Stimulated activated CD4-positive, alpha-beta T cell treated with anti-CD3 and anti-CD28 coated beads, Interleukin-1b, Interleukin-23, amount 100 ng/mL, for 24 hours (primary cell): ENCODE measurements at places on chromosomes 6 and 20.

- DNase-seq = no peak
Observed at GRCh38 chr20:22818636-22819035, 216.5 kb upstream of the SSTR4 start.

DNA sequence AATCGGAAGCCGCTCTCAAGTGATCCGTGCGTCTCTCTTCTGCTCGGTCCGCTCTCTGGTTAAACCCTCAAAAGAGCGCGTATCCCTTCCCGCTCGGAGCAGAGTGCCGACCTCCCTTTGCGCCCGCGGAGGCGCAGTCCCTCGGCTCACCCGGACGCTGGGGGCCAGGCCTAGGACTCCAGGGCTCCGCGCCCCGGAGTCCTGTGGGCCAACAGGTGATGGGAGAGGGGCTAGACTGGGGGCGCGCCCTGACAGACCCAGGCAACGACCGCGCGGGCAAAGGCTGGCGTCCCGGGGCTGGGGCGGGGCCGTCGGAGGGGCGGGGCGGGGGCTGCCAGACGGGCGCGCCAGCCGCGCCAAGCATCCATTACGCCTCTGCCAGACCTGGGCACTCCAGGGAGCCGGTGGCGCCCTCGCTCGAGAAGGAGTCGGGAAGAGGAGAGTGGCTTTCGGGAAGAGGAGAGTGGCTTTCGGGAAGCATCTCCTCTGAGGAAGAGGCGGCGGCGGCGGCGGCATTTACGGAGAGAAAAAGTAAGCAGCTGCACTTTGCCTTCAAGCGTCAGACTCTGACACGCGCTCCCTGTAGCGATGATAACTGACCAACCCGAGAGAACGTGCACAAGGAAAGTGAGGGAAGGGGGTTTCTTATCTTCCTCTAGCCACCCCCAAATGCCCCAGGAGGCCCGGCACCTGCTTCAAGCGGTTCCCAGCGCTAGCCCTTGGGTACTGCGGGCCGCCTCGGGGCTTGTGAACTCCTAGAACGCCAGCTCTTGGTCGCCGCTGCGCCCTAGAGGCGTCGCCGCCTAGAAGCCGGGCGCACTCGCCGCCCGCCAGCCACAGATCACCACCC lies 2.6 kb downstream of the EPHA7 start:
- no peak for DNase-seq

DNA sequence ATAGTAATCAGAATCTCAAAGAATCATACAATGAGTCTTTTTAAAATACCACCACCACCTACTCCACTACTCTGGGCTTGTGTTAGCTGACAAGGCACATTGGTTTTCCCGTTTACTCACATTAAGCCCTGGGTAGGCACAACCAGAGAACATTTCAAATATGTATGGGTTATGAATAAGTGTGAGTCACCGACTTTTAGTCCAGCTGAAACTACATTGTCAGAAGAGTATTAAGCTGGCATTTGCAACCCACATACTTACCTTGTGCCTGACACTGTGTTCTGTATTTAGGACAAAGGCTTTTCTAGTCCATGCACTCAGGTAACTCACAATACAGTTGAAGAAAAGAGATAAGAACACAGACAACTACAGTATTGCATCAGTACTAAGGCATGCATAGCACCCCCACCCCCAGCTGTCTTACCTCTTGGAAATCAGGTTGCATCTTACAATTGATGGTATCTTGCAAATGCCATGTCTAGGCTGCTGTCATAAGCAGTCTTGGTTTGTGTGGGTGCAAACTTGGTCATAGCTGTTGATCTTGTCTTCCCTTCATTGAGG lies 40.3 kb upstream of the AHI1 start:
- DNase-seq = no peak

DNA sequence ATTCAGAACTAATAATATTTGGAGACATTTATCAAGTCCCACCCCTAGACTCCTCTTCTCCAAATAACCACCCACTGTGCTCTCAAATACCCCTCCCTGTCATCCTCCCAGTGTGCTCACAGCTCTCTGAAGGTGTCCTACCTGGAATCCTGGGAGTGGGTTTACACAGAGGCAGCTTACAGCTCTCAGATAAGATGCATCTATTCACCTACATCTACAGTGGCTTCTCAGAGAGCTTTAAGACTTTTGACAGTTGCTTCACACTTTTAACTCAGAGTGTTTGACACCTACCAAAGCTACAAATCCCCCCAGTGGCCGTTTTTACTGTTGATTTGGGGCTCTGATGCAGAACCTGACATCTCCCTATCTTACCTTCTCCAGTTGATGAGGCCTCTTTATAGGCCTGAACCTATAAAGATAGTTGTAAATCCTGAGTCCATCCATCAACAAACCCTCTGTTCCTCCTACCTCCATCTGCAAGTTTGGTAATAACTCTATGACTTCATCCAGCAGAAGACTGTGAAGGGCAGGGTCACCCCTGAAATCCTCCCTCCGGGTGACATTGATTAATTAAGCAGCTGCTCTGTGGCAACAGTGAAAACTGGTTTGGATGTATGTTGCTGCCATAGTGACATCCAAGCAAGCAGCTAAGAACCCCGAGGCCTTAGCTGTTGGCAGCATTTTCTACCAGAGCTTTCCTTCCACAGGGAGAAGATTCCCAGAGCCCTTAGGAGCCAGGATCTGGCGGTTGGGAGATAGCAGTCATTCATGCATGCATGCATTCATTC lies 226.1 kb upstream of the RREB1 start:
- no peak for DNase-seq
